Prostate gland (tissue), 2 donors: ENCODE measurements at places on chromosomes 3 and 15.

GRCh38 chr3:178140531-178141304 lies 395.5 kb upstream of the KCNMB2 start:
- no peak for DNase-seq

- no peak for DNase-seq
These were observed 69.8 kb downstream of the SH3GL3 start for GRCh38 chr15:83516935-83517334.

DNA sequence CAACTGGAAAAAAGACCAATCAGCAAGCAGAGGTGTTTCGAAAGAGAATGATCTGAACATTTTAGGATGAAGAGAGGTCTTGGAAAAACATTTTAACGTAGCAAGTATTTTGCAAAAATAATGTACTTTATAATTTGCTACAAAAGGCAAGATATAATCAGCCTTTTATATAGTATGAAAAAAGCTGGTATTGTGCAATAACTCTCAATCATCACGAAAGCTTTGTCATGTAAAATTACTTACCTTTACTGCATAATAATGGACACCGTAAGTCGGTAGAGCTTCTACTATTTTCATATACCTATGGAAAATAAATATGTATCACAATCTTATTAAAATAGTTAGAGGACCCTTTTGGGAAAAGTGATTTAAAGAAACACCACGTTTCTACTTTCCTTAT lies 95.7 kb upstream of the LMOD3 start:
- no peak for DNase-seq

GRCh38 chr15:38554354-38554753 lies 10.3 kb downstream of the RASGRP1 start:
- no peak for DNase-seq

GRCh38 chr15:91780387-91780786 lies 73.1 kb upstream of the SLCO3A1 start:
- no peak for DNase-seq

DNA sequence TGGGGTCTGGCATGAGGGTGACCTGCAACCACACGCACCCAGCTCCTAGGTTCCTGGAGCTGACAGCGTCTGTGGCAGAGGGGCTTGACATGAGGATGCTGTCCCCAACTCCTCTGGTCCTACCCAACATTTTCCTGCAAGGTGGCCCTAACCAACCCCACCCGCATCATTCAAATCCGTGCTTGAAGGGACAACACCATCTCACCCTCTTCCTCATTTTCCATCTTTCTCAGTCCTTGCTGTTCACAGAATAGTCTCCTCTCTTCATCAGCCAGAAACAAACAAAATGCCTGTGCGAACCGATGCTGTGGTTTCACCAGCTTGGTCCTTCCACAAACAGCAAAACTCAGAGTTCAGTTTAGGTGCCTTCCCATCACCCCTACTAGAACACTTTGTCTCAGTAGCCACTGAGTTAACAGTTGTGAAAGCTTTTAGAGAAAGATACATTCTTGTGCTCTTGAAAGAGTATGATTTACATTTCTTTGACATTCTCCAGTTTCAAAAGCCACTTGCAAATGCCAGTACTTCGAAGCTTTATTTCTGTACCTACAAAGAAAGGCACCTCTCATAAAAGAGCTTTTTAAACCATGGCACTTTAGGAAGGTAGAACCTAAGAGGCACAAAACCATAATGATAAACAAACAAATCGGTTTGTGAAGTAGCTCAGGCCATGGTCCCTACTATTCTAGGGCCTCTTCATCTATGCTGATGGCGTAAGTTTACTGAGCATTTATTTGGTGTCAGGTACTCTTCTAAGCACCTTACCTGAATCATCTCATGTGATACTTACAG lies 360.1 kb downstream of the SHQ1 start:
- DNase-seq: no peak

GRCh38 chr3:63952248-63952594 lies 40.0 kb upstream of the SCAANT1 start:
- no peak for DNase-seq

DNA sequence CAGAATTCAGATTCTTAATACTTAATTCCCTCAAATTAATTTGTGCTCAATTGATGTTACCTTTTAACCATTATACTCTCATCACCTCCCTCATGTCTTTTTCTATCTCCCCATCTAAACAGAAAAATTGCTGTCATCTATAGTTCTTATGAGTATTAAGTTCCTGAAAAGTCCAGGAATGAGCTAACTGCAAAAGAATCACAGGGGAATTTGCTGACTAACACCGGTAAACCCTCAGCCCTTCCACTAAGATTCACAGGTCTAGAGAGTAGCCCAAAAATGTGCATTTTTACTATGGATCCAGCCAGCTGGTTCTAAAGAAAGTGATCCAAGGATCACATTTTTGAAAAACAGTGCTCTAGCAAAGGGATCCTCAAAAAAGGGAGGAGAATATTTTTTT lies 67.0 kb downstream of the SETD2 start:
- no peak for DNase-seq

- DNase-seq: no peak
These were observed 319.9 kb upstream of the ICE2 start for GRCh38 chr15:60798821-60799220.

- DNase-seq: no peak
These were observed 102.8 kb downstream of the LSAMP start for GRCh38 chr3:116342499-116342898.

- no peak for DNase-seq
These were observed 812.9 kb upstream of the CFAP20DC start for GRCh38 chr3:59862686-59863085.

GRCh38 chr15:92579931-92580470 lies 75.6 kb downstream of the FAM174B start:
- DNase-seq: no peak

DNA sequence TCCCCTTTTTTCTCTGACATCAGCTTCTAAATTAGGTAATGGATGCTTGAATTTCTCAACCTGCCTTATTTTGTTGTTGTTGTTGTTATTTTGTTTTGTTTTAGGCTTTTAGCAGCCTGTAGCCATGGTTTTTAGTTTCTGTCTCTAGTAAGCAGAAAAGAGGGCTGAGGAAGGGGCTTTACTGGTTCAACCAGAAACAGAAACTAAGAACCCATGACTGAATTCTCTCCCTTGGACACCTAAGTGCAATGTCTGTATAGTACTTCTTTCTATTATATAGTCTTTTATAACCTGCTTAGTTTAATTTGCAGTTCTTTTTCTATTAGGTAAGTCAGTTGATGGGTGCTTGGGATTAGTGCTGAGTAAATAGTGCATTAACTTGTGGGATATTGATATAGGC lies 129.0 kb downstream of the BBX start:
- no peak for DNase-seq

DNA sequence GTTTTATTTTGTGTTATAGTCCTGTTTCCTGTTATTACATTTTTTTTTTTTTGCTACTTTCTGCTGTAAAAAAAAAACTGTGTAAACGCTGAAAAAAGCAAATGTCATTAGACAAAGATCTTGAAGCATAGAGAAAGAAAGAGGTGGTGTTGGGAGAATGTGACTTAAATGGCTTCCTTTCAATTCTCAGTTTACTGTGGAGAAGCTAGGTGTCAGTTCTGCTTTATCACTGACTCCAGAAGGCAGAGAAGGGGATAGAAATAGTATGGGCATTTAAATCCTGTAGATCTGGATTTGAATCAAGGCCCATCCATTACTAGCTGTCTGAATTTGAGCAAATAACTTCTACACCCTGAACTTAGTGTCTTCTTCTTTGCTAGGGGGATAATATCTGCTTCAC lies 23.0 kb downstream of the PPM1L start:
- DNase-seq: no peak

- no peak for DNase-seq
These were observed 18.5 kb downstream of the RYK start for GRCh38 chr3:134232151-134232550.

DNA sequence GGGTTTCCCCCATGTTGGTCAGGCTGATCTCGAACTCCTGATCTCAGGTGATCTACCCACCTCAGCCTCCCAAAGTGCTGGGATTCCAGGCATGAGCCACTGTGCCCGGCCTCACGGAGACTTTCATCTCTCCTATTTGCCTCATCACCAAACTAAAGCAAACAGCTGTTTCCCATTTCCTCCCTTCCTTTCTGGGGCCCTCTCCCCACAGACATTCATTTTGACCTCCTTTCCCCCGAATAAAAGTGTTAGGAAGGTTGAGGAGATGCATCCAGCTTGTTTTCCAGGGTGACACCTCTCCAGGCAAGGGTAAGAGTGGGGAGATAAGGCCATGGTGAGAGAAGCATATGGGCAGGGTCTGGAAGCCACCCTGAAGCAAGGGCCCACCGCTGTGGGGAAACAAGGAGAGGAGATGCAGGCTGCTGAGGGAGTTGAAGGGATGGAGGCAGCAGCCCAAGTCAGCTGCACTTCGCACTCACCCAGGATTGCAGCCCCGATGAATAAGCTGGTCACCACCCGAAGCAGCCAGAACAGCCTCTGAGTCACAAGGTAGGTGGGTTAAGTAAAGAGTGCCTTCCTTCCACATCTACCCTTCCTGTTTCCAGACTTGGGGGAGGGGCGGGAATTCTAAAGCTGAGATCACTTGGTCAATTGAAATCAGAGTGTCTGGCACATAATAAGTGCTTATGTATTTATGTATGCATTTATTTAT lies 7.7 kb downstream of the DUOXA2 start:
- DNase-seq: no peak

DNA sequence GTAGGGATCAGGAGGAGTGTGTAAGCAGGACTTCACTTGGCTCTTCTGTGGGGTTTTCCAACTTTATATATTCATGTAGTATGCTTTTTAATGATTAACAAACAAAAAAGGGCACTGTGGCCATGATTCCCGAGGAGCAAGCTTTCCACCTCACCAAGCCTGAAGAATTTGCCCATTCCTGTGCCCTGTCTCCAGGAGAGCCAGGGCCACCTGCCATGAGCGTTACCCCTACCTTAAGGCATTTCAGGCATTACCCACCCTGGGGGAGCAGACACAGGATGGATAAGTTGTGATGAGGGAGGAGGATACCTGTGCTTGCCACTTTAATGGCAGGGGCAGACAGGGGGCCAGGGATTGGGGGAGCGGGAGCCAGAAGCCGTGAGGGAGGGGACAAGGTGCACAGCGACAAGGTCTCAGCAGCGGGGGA lies 3.0 kb downstream of the TRPM1 start:
- no peak for DNase-seq

GRCh38 chr3:111774622-111775021 lies 84.4 kb upstream of the PHLDB2 start:
- no peak for DNase-seq

DNA sequence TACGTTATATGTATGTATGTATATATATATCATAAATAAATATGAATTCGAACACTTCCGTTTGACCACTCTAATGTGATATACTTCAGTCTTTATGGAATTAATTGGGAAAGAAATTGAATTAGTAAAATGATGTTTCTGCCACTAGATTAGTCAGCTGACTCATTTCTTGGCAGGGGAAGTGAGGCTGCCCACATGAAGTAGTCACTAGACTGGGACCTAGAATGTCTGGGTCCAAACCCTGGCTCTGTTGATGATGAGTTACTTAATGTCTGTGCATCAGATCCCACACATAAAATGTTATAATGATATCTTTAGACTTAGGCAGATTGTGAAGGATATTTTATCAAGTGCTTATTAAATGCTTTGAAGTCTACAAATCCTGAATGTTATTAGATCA lies 27.4 kb upstream of the ARL14 start:
- DNase-seq: no peak

- DNase-seq: no peak
These were observed 3.8 kb downstream of the RASGRF1 start for GRCh38 chr15:79086814-79087213.

DNA sequence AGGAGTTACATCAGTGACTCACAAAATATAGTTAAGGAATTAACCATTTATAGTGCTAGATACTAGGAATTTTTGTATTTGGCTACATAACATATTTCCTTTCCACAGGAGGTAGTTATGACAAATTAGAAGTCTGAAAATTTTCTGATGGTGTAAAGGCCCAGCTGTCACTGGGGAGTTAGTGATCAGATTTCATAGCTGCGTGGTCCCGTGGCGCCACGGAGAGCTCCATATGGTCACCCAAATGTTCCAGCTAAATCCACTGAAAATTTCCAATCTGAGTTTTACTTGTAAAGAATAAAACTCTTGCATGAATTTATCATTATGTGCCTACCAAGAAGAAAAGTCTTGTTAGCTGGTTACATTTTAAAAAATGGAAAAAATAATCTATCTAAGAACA lies 368.9 kb upstream of the PLSCR5 start:
- no peak for DNase-seq

DNA sequence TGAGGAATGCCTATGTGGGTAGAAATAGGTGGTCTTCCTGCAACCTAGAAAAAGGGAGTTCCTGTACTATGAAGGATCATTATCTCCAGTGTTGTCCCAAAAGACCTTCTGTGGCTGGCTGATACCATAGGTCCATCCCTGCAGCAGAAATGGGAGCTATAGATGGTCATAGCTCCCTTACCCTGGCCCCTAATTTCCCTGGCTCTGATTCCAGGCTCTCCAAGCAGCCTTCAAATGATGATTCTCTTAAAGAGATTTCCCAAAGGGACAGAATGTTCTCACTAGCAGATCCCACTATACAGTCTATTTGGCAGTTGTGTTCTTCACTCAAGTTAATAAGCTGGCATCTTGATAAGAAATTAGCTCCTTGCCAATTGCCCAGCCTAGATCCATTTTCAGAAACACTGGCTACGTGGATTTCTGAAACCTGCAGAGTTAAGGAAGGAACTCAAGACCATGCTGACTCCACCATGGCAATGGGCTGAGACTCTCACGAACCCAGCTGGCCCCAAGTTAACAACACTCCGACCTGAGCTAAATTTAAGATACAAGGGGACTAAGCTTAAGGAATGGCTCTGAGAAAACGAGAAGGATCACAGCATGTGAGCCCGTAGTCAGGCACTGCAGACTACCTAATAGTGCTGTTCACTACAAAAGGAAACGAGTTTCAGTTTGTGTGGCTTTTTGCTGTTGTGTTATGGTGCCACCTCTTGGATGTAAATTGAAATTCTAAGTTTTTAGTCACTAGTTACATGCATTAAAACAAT lies 11.4 kb downstream of the C15orf40 start:
- DNase-seq: peak; percentile 45

DNA sequence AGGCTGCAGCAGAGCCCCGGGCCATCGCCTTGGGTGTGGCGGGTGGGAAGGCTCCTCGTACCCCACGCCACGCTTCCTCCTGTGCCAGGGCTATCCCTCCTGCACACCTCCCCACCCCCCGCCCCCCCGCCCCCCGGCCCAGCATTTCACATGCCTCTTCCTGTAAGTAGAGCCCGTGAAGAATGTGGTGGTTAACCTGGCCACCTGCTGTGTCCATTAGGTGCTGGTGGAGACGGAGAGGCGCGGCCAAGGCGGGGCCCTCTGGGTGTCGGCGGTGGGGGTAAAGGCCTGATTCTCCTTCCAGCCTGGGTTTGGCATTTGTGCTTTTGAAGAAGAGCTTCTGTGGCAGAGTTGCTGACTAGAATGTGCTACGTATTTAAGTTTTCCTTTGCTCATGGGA lies 127.8 kb downstream of the CHDH start:
- no peak for DNase-seq

DNA sequence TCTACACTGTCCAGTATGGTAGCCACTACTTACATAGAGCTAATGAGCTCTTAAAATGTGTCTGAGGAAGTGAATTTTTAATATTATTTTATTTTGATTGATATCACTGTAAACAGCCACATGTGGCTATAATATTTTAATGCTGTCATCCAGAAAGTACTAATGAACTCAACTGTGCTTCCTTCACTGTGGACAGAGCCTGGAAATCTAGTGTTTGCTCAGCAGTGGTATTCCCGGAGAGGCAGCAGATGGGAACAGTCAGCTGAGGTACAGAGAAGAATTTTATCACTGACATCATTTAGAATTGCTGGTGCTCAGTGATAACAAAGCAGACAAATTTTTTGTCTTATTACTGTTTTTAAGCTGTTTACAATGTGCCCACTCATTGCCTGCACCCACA lies 68.7 kb upstream of the ACP3 start:
- no peak for DNase-seq

- DNase-seq: no peak
These were observed 14.8 kb downstream of the ANXA2 start for GRCh38 chr15:60382773-60383674.
